ENCODE measurements at places on chromosomes 3 and 15. TPM values are rescaled to one million over a fixed set of nuclear protein-coding genes. Genes with fewer than 3 reads are reported as not detected.

Gene C3orf33
- total RNA-seq = 7.0 TPM

Gene SLCO2A1
- 8.3 TPM for total RNA-seq

Gene DCLK3
- total RNA-seq = 0.43 TPM

Gene C3orf85
- total RNA-seq = not detected

Gene PLCH1
- 1.3 TPM for total RNA-seq

Gene HYKK
- total RNA-seq = 4.9 TPM

Gene CILP
- 3.5 TPM for total RNA-seq

Gene TMEM207
- total RNA-seq = not detected

Gene GLDN
- total RNA-seq = 9.1 TPM

GRCh38 chr15:71221417-71221816 is 106.1 kb downstream of the THSD4 start:
- DNase-seq = no peak

- DNase-seq = no peak
Observed at GRCh38 chr3:59953104-59953503, 903.3 kb upstream of the CFAP20DC start.

DNA sequence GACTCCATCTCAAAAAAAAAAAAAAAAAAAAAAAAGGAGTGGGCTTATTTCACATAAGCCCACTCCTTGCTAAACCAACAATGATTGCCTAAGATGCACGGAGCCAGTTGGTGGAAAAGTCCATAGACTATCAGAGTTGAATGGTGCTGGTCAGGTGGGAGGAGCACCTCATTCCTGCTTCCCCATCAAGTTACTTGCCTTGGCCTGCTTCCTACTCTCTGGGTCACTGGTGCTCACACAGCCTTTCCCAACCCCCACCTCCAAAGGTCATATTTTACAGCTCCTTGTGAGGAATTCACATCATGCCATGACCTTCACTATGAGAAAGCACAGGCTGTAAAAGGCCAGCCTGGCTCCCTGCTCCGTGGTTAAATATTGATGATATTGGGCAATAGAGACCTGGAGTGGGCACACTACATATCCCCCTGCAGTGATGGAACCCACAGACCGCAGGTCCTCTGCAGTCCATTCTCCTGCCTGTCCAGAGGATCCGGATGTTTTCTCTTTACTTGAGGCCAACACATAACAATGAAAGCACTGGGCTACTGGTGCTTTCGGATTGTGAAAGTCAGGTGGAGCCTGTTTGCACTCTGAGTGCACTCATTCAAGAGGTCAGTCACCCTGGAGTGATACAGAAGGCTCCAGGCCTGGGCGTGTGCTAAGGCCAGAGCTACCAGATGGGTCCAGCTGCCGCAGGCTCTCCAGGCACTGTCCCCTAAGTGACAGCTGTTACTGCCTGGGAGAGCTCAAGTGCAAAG is at the start of gene SLC51B:
SLC51B (plus strand) TSS at position 664 of the 758 bp plus-strand sequence. CDS start 4,618 bp downstream, outside the sequence.
- peak; percentile 75 for DNase-seq

DNA sequence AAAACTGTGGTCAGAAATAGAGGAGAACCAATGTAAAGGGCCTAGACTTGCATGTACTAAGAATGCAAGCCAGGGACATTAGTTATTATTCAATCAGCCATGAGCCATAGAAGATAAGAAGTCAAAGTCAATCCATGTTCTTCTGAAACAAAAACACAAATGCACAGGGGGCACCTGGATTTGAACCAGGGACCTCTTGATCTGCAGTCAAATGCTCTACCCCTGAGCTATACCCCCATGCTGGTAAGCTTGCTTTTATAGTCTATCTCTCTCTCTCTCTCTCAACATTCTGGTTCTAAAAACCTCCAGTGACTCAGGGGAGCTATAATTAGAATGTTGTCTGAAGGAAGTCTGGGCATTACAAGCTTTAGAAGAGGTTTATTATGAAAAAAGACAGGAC is 85.6 kb upstream of the ACP3 start:
- no peak for DNase-seq

GRCh38 chr15:65801229-65801805 is 9.2 kb upstream of the DENND4A start:
- no peak for DNase-seq

- peak; percentile 59 for DNase-seq
Observed at GRCh38 chr3:194395778-194396538, 3.1 kb downstream of the GP5 start.

- no peak for DNase-seq
Observed at GRCh38 chr3:50630877-50631276, 13.9 kb downstream of the MAPKAPK3 start.

DNA sequence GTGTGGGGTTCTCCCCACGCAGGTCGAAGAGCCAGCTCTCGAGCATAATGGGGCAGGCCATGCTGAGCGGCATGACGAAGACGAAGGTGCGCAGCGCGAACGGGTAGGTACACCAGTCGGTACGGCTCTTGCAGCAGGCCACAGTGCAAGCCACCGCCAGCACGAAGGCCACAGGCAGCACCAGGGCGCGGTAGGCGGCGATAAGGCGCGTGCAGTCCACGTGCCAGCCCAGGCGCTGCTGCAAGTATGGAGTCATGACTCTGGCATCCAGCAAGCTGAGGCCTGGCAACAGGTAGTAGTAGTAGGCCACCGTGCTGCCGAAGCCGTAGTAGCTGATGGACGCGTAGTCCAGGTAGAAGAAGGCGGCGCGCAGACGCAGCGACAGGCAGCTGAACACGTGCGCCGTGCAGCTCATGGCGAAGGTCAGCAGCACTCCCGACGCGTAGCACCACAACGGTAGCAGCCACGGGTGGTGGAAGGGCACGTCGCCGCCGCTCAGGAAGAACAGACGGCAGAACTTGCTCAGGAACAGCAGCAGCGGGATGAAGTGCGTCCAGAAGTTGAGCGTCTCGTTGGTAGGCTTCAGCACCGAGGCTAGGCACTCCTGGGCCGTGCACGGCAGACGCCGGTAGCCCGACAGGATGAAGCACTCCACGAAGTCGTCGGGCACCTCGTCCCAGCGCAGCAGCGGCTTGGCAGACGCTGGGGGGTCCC is 797 bp downstream of the PAQR9 start:
- peak; percentile 42 for DNase-seq

DNA sequence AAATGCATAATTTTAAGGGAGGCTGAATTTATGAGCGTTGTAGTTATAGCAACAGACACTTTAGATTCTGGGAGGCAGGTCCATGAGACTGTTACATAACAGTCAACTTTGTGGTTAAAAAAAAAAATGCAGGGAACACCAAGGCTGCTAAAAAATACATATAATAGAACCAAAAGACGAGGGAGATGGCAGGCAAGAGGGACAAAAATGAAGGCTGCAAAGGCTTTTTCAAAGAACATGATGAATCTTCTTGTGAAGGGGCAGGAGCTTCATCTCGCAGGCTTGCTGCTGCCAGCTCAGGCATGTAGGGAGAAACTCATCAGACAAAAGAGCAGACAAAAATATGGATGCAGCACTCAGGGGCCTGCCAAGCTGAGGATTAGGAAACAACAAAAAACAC is 243.9 kb downstream of the SHQ1 start:
- no peak for DNase-seq

- DNase-seq = no peak
Observed at GRCh38 chr3:115450036-115450435, 173.3 kb upstream of the GAP43 start.

- no peak for DNase-seq
Observed at GRCh38 chr3:189563853-189564563, 67.2 kb upstream of the TP63 start.

DNA sequence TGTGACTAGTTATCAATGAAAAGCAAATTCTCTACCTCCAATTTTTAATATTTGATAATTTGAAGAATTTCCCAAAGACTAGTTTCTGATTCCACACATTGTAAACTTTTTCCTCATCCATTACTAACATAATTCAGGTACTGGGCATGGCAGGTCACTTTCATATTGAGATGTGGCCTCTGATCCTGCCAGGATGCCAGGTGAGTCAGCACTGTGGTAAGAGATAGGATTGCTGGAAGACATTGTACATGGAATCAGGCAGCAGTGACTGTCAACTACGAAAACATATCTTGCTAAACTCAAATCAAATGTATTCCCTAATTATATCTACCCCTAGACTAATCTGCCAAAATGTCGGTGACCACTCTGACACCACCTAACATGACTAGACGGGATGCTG is 33.2 kb upstream of the POU1F1 start:
- DNase-seq = no peak

- no peak for DNase-seq
Observed at GRCh38 chr15:101492766-101493692, 3.5 kb upstream of the PCSK6 start.

DNA sequence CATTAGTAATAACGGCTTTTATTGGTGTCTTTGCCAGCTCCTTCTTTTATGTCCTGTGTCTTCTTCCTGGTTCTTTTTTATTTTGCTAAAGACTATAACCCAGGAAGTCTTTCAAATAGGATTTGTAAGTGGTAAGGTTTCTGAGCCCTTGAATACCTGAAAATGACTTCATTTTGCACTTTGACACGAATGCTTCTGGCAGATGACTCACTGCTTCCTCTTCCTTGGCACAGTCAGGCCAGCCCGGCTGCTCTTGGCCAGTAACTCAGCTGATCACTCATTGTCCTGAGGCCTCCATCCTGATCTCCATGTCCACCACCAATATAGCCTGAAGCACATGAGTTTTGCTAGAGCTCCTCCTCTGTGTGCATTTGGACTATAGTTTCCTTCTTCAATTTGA is 48.7 kb upstream of the NR2E3 start:
- DNase-seq = no peak

DNA sequence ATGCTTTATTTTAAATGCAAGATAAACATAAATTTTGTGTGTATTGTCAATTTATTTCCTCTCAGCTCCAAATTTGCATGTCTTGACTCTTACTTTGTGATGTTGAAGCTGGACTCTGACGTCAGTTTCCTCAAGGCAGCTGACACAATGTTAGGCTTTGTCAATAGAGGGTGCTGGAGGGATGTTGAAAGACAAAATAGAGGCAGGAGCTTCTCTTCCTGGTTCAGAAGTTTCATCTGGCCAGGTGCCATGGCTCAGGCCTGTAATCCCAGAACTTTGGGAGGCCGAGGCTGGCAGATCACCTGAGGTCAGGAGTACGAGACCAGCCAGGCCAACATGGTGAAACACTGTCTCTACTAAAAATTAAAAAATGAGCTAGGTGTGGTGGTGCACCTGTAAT is 408.6 kb downstream of the GBE1 start:
- DNase-seq = no peak

GRCh38 chr3:141065841-141066805 is 15.0 kb downstream of the SPSB4 start:
- no peak for DNase-seq

DNA sequence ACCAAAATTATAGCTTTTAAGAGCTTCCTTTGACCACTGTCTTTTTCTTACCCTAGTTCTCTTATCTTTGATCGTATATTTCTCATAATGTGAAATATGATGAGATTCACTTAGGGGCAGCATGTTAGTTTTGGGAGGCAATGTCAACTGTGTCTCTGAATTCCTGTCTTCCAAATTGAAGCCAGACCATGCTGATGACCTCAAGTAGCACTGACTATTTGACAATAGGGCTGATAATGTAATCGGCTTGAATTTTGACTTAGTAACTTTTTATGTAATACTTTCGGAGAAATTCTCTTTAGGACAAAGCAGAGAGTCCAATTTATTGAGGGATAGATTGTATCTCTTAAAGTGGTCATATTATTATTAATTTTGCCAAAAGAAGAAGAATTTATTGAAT is 295.4 kb upstream of the TPRG1 start:
- DNase-seq = no peak

DNA sequence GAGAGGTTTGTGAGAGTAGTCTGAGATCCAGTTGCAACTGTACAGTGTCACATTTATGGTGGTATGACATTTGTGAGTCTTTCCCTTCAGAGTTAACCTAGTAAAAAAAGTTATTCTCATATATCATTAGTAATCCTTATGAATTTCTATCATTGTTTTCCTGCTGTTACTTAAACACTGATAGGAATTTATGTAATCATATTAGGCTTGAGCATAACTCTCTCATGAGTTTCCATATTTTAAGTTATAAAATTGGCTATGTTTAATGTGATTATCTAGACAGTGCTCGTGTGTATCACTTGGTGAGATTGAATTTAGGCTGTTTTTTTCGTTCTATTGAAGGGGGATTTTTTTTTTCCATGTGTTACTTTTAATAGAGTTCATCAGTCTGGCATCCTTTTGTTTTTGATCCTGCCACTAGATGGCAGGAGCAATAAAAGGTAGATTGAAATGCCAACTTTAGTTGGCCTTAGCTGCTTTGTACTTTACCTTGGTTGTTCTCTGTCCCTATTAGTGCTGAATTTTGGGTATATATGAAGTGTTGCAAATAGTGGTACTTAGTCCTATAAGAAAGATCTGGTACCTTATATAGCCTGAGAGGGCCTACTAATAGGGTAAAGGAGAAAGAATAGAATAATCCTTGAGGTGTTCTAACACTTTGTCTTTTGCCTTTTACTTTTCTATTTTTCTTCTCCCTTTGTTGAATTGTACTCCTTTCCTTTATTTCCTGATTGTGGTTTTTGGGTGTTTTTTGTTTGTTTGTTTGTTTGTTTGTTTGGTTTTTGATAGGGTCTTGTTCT is 17.9 kb downstream of the STT3B start:
- DNase-seq = no peak

DNA sequence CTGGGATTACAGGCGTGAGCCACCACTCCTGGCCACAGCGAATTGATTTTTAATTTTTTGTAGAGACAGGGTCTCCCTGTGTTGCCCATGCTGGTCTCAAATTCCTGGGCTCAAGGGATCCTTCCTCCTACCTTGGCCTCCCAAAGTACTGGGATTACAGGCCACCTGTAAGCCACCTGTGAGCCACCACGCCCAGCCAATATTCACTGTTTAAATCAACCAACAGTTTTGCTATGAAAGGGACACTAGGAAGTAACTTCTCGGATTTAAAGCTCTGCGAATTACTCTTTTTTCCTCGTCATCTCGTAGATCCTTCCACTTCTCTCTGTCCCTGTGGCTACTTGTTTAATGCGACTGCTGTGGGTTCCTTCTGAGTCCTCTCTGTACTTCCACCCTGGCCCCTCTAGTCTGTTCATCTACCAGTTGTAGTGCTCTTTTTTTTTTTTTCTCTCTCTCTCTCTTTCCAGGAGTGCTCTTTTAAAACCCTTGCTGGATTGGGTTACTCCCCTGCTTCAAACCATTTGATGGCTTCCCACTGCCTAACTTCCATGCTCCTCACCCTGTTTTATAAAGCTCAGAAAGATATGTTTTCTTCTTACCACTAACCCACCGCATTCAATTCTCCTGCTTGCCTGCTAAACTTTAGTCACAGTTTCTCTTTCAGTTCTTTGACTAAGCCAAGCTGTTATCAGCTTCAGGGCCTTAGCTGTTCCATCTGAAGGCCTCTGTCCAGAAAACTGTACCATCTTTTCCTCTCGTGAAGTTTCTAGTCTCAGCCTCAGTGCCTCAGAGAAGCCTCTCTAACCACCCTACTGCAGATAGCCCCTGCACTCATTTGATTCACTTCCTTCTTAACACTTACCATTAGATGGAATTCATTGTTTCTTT is 12.4 kb downstream of the RTF1 start:
- no peak for DNase-seq

DNA sequence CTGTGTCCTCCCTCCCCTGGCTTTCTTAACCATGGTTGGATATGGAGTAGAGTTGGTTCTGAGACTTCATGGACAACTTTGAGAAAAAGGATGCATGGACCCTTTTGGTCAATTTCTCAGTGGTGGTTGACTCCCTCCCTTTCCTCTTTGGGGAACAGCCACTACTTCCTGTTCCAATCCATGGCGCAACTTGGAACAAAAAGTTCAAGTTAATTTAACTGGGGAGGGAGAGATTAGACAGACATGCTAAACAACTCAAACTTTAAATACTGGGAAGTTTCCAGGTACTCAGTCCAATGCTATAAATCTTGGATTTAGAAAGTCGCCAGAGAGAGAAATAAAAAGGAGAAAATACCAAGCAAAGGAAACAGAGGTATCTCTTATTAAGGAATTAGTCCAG is 202.2 kb downstream of the PDZRN3 start:
- no peak for DNase-seq
